Midbrain (tissue), 1 donor: ENCODE measurements at places on chromosomes 12 and 14.

DNA sequence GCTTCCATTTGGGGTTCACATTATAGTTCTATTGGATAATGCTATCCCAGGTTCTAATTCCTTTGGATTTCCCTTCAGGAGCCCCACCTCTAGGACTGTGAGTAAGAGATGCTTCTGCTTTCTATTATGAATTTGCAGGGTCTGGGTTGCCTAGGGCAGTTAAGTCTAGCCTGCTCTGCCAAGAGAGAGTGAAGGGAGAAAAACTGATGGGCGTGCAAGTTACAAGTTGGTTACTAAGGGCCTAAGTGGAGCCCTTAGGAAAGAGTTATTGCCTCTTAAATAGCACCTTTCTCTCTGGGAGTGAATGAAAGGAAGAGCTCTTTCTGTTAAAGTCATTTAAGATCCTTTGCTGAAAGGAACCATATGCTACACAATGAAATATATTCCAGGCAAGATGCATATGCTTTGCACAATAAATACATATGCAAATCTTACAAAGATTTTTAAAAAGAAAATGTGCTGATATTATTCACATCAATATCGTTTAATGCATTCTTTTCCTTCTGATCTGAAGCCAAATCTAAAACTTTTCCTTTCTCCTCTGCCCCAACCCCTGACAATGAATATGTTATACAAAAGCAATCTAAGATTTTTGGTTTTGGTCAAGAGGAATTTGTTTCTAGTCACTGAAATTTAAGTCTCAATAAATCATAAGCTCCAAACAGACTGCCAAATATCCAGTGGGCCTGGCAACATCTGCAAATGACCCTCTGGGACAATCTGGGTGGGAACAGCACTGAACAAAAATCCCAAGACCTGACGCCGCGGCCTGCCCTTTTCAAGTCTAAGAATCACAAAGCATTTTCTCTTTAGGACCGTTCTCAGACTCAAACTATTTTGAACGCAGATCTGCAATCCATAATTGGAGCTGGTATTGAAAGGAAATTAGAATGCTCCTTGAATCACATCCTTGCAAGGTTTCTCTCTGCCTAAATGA lies 586.7 kb downstream of the ETNK1 start:
- no peak for DNase-seq

- DNase-seq = no peak
Observed at GRCh38 chr14:64703395-64704142, 655 bp upstream of the PLEKHG3 start.

DNA sequence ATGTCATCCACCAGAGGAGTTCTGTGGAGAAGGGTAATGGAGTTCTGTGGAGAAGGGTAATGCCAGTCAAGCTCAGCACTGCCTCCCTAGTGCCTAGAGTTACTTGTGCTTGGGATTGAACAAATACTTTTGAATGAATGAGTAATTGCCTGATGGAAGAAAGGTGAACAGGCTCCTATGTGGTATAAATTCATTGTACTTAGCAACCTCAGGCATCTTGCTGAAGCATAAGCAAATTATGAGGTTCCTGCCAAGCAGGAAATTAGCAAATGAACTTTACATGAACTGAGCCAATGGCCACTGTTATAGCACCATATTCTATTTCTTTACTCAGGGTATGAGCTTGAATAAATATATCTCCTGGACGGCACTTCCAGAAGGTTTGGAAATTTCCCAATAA lies 1047.2 kb downstream of the SLC6A15 start:
- no peak for DNase-seq

DNA sequence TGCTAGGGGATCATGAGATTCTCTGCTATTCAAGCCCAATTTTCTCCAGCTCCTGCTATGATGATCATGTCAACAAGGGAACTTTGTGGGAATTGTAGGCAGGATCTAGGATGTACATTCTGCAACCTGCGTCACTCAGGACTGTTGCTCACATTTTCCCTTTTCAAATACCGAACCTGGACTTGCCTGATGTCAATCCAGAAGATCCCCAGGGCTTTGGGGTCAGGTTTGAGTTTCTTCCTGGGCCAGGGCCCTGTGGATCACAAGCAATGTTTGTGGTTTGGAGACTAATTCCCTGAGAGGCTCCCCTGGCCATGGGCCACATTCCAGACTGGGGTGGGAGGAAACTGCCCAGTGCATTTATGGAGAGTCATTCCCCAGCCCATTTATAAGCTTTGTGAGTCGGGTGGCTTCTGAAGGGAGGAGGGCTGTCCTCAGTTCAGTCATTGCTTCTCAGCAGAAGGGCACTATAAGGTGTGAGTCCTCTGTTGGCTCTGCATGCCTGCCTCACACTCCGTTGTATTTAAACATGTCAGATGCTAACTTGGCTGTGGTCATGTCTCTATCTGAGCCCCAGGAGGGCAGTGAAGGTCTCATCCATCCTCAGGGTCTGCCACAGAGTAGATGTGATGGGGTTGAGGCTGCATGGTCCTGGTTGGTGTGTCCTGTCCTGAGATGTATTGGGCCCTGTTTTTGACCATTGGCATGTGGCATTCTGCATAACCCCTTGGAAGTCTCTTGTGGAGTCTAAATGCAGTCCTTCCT lies 6.5 kb downstream of the KRT86 start:
- DNase-seq = no peak

DNA sequence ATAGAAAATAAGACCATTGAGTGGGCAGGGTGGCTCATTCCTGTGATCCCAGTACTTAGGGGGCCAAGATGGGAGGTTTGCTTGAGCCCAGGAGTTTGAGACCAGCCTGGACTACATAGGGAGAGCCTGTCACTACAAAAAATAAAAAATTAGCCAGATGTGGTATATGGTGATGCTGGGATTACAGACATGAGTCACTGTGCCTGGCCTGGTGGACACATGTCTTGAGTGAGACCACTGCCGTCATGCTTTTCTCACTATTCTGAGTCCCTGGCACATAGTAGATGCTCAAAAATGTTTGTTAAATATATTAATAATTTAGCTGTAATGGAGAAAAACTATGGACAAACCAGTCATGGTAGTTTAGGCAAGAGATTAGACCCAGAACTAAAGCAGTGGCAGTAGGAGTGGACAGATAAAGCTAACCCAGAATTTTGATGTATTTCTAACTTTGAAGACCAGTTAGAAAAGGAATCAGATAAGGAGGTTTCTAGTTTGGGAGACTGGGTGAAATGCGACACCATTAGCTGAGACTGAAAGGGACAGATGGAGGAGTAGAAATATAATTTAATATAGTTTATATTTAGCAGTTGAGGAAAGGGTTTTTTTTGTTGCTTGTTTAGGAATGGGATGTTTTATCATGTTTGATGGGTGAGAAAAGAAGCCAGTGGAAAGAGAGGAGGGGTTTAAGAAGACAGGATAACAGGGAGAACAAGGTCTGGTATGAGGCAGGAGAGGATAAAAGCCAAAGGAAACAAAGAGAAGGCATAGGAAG lies 7.4 kb upstream of the PTGES3 start:
- no peak for DNase-seq

- DNase-seq = no peak
Observed at GRCh38 chr12:109607618-109608017, 34.0 kb downstream of the MVK start.

GRCh38 chr12:64558754-64559153 lies 51.5 kb upstream of the RASSF3 start:
- no peak for DNase-seq

DNA sequence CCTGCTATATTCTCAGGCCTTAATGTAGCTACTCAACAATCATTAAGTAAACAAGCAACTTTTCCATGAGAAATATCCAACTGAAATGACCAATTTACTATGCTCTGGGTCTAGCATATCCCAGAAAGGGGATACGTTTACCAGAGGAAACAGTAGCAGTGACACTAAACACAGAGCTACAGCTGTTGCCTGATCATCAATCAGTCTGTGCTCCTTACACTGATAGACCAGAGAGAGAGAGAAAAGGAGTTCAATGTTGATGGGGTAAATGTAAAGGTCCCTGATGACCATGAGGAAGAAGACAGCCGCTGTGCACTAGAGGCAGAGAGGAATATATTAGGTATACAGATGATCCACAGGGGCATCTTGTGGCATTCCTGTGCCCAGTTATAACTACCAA lies 397.2 kb upstream of the USP15 start:
- no peak for DNase-seq

DNA sequence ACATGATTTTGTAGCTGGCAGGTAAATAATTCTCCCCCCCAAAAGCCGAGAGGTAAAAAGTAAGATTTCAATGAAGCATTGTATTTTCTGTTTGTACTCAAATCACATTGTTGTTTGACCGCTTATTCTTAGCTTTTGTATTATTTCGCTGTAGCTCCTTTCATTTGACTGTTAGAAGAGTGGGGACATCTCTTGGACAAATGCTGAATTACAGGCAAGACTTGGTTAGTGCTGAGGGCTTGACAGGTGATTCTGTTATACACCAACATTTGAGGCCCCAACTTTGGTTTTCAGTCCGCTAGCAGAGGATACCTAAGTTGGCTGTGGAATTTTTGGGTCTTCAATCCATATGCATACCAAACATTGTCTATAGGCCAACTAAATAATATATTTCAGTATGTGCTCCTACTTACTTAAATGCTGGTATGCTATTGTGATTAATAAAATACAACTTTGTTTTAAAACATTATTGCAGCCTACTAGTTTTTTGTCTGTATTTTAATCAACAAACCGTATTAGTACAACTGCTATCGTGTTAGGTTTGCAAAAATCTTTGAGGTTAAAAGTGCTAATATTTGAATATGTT lies 102.2 kb downstream of the ERC1 start:
- DNase-seq = peak; percentile 65

DNA sequence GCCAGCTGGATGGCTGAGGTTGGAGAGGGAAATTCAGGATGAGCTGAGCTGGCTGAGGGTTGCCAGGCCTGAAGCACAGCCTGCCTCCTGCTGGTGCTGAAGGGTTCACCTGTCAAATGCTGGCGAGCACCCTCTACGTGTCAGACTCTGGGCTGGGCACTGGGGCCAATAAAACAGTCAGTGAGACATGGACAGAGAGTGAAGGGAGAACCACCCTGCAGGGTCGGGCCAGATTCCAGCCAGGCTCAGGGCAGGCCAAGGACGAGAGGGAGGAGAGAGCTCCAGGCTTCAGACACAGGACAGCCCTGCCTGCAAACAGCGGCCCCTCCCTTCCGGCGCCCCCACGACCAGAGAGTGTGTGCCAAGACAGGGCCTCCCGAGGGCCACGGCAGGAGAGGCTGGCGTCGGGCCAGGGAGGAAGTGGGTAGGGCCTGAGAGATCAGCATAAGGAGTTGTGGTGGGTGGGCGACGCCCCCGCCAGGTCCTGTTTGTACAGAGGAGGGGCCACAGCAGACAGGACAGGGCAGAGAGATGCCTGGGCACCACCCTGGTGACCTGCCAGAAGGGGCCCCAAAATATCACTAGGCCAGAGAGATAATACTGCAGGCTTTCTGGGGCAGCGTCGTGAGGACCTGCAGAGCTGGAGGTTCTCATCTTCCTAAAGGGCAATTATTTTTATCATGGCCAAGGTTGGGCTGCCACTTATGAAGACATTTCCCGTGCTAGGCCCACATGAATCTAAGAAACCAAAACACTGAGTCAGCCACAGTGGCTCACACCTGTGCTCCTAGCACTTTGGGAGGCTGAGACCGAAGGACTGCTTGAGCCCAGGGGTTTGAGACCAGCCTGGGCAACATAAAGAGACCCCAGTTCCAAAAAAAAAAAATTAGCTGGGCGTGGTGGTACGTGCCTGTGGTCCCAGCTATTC lies 73.1 kb upstream of the GPR68 start:
- DNase-seq = no peak

GRCh38 chr12:67922245-67922644 lies 67.0 kb upstream of the IFNG-AS1 start:
- no peak for DNase-seq

DNA sequence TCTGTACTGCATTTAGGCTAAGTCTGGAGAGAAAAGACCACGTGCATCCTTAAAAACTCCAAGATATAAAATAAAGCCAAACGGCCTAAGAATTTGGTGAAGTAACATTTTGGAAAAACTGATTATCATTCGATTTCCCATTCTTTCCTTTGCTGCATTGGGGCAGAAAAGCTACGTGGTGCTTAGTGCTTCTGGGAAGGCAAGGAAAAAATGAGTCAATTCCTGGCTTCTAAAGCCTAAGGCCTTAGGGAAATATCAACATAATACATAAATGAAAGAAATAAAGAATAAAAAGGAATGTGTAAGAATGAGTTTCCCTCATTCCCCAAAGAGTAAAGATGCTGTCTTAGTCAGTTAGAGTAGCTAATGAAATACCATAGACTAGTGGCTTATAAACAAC lies 520.5 kb downstream of the GLT1D1 start:
- DNase-seq = no peak

DNA sequence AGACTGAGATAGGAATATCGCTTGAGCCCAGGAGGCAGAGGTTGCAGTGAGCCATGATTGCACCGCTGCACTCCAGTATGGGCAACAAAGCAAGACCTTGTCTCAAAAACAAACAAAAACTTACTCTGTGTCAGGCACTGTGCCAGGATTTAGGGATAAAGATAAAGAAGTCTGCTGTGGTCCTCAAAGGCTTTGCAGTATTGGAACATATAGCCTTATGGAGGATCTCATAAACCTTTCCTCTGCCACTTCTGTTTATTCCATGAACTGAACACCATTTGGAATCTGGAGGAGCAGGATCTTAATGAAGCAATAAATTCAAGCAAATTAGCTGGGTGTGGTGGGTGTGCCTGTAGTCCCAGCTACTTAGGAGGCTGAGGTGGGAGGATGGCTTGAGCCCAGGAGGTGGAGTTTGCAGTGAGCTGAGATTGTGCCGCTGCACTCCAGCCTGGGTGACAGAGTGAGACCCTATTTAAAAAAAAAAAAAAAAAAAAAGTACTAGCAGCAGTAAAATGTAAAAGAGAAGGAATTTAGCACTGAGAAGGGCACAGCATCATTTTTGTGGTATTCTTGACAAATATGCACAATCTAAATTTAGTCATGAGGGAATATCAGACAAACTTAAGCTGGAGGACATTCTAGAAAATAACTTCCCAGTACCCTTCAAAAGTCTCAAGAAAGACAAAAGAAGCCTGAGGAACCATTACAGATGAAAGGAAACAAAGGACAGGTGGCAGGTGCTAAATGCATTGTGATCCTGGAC lies 27.1 kb downstream of the BMAL2 start:
- no peak for DNase-seq

- DNase-seq = peak; percentile 77
Observed at GRCh38 chr14:55446127-55446736, 5.8 kb upstream of the TBPL2 start.

DNA sequence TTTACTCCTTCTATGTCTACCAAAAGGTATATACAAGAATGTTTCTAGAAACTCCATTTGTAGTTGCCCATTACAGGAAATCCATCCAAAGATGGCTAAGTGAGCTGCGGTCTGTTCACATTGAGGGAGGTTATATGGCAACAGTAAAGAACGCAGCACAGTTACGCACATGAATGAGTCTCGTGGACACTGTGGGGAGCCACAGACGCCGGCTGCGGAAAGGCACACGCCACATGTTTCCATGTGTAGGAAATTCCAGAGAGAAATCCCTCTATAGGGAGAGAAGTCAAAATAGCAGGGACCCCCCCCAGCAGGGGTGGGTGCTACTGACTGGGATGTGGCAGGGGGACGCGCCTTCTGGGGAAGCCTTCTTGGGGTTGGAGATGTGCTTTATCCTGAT lies 139.0 kb upstream of the NCOR2 start:
- no peak for DNase-seq

- no peak for DNase-seq
Observed at GRCh38 chr12:131188131-131189050, 234.7 kb downstream of the ADGRD1 start.
